HuH-7 (cell line): ENCODE measurements at places on chromosomes 1 and 21.
A peak's percentile ranks its signal among the peaks of the same experiment; 100 is the strongest.

GRCh38 chr1:237287876-237288521 is 246.0 kb downstream of the RYR2 start:
- no peak for DNase-seq

GRCh38 chr1:202135221-202135721 is 9.3 kb downstream of the ARL8A start:
- DNase-seq = peak; percentile 97

DNA sequence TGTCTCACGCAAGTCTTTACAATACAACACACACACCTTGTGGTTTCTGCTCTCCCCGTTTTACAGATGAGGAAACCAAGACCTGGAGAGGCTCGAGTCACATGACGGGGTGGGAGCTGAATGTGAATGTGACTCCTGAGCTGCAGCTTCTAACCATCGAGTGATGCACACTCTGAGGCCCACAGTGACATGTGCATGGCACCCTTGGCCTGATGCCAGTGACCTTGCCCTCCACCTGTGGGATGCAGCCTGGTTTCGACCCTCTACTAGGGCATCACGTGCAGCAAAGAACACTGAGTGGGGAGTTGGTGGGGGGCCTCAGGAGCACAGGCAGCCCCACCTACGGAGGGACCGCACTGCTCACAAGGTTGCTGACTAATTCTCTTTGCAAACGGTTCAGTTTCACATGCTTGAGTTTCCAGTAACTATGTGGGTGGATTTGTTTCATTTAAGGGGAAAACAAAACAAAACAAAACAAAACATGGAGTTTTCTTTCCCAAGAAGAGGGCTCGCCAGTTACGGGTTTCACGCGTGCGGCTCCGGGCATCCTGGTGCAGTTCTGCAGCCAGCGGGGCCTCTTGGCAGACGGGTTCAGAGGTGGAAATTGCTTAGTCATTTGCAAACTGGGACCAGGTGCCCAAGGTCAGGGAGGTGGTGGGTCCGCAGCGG is 22.9 kb downstream of the SPSB1 start:
- no peak for DNase-seq

DNA sequence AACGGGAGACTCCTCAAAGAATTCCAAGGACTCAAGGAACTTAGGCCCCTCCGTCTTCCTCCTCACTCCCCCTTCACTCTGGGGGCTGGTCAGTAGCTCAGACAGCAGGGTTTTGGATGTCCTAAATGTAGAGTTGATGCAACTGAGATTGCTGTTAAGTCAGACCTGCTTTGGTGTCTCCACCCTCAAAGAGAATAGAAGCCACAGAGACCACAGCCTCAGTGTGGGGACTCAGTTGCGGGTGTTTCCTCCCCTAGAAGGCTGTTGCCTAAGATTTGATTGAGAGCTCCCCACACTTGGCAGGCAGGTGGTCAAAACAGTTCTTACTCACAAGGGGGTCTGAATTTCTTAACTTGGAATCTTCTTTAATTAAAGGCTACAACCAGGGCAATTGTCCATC is 7.6 kb downstream of the MAN1C1 start:
- DNase-seq = no peak

DNA sequence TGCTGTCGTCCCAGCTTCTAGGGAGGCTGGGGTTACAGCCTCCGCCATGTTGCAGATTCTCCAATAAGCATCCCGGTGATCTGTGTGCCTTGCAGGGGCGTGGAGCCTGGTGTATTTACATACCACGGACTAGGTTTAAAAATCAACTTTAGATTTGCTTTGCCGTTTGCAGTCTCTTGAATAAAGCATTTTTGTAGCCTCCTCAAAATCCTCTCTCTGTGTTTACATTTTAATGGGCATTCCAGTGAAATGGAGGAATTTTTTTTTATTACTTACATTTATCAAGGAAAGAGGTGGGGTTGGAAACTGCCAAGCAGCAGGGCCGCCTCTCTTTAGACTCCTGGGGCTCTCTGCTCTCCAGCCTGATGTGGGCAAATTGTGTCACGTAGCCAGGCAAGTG is 437.5 kb upstream of the VAMP3 start:
- no peak for DNase-seq

GRCh38 chr1:15339570-15339969 is 70.1 kb upstream of the EFHD2 start:
- peak; percentile 46 for DNase-seq

- no peak for DNase-seq
Measured at GRCh38 chr1:97423403-97423802, 497.4 kb downstream of the DPYD start.

DNA sequence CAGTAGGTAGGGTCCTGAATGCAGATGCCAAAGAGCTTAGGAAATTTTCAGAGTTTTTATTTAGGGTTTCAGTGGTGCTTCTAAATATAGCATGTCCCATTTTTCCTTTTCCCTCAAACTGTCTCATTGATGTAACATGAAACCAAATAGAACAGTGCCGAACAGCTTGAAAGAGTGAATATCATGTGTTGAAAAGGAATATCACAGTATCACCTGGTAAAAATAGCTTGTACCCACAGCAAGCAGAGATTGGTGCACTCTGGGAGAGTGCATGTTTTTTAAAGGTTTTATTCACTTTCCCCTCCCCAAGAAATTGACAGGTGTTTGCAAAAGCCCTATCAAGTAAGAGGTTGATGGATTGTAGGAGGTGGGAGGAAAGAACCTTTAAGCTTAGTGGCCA is 41.9 kb upstream of the ELAVL4 start:
- no peak for DNase-seq

DNA sequence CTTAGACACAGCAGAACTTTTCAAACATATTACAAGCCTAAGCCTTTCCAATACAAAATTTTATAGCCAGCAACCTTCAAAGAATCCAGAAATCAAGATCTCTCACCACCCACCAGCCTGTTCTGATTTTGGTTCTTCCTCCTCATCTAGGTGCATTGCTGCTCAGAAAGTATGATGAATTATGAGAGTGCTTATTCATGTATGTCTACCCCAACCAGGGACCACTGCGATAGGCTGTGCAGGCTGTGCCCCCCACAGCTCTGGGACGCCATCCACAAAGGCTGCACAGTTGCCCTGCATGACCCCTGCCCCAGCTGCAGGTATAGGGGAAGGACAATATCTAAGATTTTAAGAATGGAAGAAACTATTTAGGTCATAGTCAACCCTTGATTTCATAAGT is 55.4 kb downstream of the WDR64 start:
- no peak for DNase-seq

GRCh38 chr1:228402641-228403025 is 4.0 kb downstream of the TRIM11 start:
- DNase-seq = no peak

GRCh38 chr1:31576743-31577455 is 584 bp downstream of the TINAGL1 start:
- DNase-seq = no peak

- peak; percentile 90 for DNase-seq
Measured at GRCh38 chr1:154479764-154480421, 22.1 kb upstream of the TDRD10 start.

DNA sequence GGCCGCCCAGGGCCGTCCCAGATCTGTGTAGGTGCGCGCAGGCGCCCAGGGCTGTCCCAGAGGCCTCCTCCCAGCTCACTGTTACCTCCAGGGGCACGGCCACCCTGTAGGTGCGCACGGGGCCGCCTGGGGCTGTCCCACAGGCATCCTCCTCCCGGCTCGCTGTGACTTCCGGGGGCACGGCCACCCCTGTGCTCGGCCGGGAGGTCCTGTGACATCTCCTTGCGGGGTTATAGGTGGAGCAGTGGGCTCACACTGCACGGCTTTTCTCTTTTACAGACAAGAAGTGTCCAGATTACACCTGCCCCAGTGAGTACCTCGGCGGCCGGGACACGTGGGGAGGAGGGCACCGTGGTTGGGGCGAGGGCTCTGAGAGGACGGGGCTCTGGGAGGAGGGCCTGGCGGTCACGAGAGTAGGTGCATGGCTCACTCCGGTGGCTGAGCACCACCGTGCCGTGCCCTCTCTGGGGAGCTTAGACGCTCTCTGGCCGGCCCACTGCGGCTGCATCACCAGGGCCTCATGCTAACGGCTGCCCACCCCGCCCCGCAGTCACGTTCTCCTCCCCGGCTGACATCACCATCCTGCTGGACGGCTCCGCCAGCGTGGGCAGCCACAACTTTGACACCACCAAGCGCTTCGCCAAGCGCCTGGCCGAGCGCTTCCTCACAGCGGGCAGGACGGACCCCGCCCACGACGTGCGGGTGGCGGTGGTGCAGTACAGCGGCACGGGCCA is 21.4 kb downstream of the COL6A1 start:
- DNase-seq = no peak

- no peak for DNase-seq
Measured at GRCh38 chr1:203048086-203048485, 21.8 kb downstream of the PPFIA4 start.

DNA sequence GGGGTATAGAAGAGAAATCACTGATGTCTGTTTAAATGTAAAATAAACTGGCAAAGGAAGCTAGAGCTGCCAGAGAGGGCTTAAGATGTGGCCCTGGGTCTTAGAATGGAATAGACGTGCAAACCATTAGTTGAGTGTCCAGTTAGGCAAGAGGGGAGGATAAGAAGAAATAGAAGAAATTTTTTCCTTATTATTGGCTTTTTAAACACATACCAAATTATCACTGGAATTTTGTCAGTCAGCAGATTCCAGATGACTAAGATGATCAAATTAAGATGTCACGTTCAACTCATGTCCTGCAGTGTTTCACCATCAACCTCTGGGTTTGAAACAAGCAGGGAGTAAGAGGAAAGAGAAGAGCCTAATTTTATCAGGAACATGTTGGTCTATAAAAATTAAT is 71.6 kb upstream of the C1orf21 start:
- no peak for DNase-seq

- DNase-seq = no peak
Measured at GRCh38 chr1:239677362-239677761, 291.0 kb downstream of the CHRM3 start.

- DNase-seq = no peak
Measured at GRCh38 chr1:22524481-22524880, 38.8 kb upstream of the EPHA8 start.

DNA sequence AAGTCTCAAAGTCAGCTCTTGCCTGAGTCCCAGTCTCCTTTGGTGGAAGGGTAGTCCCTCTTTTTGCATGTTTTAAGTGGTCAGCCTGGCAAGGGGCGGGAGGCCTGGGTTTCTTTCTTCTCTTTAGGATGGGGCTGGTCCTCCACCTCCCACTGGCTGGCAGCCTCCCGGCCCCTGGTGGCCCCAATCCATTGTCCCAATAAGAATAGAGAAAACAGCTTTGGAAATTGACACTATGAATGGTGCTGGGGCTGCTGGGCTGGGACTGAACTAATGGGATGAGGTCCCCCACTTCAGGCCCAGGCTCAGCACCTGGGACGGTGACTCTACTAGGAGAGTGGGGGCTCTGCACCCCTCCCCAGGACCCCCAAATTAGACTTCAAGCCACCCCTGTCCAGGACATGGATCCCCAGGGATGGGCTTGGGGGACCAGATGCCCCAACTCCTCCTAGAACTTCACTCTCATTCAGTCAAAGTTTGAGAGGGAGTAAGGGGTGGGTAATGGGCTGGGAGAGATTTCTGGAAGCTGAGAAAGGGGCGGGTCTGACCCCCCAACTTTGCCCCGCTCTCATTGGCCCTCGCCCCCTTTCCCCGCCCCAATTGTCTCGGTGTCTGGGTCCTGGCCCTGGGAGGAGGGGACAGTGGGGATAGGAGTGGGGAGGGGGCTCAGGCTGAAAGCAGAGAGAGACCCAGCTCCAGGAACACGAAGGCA is 18.2 kb downstream of the SLC27A3 start:
- DNase-seq = no peak

- DNase-seq = peak; percentile 81
Measured at GRCh38 chr1:204493984-204494280, 673 bp downstream of the PIK3C2B start.

GRCh38 chr1:9084906-9085305 is 15.5 kb upstream of the SLC2A5 start:
- DNase-seq = no peak

DNA sequence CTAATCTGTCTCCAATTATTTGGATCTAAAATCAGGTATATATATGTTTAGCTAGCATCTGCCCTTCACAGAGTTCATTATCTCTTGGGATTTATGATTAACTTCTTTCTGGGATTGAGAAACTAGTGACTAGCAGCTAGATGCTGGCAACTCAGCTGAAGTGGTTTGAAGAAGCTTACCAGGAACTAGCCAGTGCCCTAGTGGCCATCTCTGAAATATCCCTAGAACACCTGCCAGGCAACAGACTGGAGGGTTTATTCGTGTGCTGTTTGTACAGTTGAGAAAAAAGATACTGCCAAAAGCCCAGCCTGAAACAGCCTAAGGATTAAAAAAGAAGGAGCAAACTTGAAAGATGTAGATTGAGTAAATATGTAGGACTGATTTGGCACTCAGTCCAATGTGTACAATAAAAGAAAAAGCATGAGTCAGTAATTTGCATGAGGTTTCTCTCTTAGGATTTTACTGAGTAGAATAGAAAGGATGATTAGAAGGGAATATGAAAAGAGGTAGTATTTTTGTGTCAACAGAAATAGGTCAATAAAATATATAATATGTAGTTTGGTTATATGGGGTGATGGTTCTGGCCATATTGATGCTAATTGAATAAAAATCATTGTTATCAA is 1144.6 kb upstream of the ADGRL2 start:
- peak; percentile 60 for DNase-seq

- DNase-seq = no peak
Measured at GRCh38 chr1:5874416-5875110, 117.7 kb downstream of the NPHP4 start.

- DNase-seq = no peak
Measured at GRCh38 chr21:41361786-41362604, at the start of gene MX2. TSS of gene MX2 (plus strand) at chr21:41362027. CDS start at chr21:41376907, 14,880 bp downstream.

DNA sequence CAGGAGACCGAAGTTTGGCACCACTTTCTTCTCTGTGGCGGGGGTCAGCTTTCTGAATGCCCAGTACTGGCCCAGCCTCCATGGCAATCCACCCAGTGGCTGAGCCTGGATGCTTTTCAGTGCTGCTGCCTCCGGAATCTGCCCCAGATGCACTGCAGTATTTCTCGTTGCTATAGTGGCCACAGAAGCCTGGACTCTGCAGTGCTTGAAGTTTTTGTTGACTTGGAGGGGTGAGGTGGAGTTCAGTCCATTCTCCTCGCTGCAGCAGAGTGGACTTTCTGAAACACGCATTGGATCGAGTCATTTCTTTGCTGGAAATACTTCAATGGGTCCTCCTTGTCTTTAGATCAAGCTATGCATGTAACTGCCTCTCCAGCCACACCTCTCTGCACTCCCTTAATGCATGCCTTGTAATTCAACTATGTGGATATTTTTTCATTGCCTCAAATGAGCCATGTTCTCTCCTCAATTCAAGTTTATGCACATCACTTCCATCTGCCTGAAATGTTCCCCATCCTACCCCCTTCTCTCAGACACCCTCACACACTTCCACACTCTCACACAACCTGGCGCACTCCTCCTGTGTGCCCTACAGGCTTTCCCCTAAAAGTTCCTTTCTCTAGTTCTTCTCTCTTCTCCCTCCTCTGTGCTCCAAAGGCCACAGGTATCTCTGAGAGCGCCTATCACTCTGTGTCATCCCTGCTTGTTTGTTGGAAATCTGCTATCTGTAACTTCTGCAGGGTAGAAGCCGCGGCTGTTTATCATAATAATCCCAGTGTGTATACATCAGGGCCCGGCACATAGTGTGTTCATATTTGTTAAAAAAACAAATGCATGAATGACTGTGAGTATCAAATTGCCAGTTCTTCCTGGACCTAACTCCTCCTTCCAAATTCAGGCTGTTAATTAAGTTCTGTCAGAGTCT is 16.5 kb downstream of the ADAM30 start:
- DNase-seq = no peak

- DNase-seq = no peak
Measured at GRCh38 chr1:69611316-69611715, 43.6 kb downstream of the LRRC7 start.

- no peak for DNase-seq
Measured at GRCh38 chr1:217097819-217098218, 374.6 kb upstream of the ESRRG start.

- DNase-seq = no peak
Measured at GRCh38 chr1:241079047-241079446, 278.0 kb downstream of the RGS7 start.
